Effector memory CD4-positive, alpha-beta T cell (primary cell): ENCODE measurements at places on chromosomes 3 and 15.

GRCh38 chr3:72306800-72307341 is 521.9 kb upstream of the PROK2 start:
- DNase-seq = no peak

DNA sequence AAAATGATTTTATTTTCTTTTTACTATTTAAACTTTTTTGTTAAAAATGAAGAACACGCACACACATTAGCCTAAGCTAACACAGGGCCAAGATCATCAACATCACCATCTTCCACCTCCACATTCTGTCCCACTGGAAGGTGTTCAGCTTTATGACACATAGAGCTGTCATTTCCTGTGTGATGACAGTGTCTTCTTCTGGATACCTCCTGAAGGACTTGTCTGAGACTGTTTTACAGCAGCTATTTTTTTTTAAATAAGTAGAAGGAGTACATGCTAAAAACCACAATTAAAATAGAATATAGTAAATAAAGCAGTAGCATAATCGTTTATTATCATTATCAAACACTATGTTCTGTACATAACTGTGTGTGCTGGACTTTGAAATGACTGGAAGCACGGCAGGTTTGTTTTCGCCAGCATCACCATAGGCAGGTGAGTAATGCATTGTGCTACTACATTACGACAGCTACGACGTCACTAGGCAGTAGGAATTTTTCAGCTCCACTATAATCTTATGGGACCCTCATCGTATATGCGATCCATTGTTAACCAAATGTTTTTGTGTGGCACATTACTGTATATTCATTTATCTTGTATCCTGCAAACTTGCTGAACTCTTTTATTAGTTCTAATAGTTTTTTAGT is 72.8 kb downstream of the KLF15 start:
- no peak for DNase-seq

DNA sequence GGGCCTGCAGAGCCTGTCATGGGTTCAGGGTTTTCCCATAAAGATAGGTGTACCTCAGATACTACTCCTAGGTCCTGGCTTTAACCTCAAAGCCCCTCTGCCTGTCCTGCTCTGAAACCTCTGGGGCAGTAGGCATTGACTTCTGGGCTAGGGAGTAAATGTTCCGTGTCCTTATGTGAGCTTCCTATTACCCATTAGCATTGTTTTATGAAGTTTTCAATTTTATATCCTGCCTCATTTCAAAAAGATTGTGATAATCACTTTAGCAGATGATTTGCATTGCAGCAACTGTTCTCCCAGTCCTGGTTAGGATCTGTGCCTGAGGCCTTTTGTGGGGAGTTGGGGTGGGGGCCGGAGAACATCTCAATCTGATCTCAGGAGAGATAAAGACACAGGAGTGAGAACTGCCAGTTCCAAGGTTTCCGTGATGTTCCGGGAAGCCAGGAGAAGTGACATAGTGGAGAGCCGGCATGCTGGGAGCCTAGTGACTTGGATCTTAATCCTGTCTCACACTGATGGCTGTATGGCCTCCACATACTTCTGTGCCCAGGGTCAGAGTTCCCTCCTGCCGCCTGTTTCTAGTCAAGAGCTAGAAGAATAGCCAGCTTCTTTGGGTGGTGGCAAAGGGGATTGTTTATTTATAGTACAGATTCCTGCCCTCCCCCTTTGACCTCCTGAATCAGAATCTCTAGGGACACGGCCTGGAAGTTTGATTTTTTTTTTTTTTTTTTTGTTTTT is 10.6 kb downstream of the TPM1 start:
- DNase-seq = no peak

DNA sequence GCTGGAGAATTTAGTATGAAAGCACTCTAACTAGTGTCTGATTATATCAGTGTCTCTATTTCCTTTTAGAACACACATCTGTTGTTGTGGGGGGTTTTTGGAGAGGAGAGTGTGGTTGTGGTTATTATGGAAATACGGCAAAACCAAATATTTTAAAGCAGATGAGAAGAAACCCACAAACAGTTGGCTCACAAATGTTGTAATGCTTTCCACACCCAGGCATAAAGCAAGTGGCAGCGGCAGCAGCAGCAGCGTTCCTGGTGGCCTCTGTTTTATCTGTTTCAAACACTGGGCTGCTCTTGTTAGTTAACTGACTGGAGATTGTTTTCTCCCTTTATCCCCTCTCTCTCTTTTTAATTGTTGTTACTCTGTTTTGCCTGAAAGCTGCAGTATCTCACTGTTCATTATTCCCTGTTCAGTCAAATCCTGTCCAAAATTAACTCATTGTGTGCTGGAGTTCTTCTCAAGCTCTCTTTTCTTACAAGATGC is 1045.5 kb upstream of the NR2F2 start:
- no peak for DNase-seq

DNA sequence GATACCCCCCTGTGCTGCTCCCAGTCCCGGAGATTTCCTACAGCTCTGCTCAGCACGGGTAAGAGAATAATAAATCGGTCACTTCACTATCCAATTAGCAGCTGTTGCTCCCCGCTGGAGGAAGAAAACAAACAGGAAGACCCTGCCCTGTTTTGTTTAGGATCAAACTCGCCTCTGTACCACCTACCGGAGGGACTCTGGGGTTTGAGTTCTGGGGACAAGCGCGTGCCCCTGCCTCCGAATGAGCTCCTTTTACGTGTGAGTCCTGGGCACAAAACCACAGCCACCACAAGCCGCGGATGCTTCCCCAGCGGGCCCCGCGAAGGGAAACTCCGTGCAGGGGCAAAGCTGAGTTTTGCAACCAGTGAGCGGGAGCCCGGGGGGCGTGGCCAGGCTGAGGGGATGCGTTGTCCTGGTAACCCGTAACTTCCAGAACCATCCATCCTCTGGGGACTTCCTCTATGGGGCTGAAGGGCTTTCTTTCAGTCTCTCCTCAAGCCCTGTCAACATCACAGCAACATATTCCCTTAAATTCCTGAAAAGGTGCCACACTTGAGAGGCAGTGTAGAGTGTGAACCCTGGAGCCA is 315.7 kb upstream of the PROK2 start:
- peak; percentile 70 for DNase-seq
